EL (cell line): ENCODE measurements at places on chromosomes 11 and 22.

DNA sequence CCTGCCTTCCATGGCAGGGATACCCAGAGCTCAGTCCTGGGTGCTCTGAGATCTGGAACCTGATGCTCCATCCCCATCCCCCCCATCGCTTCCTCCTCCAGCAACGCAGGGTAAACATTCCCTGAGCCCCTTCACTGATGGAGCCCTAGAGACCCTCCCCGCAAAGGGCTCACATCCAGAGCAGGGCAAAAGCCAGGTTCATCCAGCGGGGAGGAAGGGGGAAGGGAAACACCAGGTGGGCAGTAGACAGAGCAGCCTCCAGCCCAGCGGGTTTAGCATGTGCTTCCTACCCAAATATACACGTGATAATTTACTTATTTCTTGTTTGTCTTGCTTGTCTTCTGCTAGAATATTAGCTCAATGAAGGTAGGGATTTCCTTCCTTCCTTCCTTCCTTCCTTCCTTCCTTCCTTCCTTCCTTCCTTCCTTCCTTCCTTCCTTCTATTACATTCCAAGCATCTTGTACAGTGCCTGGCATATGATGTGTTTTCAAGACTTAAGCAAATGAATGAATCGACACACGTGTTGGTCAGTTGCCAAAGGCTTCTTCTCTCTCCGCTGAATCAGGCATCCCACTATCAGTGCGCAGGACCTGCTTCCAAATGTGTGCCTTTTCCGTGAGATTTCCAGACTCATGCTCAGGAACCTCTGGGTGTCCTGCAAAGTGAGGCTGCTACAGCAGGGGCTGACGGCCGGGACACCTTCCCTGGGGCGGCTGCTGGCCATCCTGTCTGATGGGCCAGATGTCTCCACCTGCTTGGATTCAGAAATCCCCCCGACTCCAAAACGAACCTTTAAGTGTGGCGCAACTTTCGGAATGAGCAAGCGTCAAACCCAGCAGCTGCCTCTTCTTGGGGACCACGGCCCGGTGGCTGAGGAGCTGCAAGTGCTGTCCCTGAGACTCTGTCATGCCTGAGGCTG, 955.1 kb downstream of the BRD1 start:
- no peak for DNase-seq

GRCh38 chr22:21657360-21658032, 8.3 kb upstream of the PPIL2 start:
- peak; percentile 68 for DNase-seq

GRCh38 chr11:6745465-6746015, 26.2 kb downstream of the OR2AG2 start:
- no peak for DNase-seq

DNA sequence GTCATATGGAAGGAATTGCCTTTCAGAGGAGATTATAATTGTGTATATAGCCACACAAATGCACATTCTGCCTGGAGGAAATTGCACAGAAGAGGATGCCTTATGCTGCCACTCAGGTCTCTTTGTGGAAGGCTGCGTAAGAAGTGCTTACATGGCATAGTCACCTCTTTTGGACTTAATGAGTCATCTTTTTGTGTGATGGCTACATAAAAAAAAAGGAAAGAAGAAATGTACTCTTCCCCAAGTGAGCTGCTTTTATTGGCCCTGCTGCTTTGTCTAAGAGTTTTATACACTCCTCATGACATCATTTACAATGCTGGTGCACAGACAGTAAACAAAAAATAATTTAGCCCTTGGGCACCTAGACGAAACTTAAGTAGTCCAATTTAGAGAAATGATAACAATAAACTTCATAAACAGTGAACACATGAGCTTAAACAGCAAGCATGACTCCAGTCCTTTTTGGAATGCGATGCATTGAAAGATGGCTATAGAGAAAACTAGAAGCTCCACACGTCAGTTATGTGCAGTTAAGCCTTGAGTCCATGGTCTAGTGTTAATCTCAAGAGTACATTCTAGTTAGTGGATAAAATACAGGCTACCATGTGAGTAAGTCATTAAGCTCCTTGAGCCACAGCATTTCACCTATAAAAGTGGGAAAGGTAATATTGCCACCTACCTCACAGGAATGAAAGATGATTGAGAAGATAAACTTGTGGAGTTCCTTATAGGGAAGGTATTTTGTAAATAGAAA, 12.0 kb downstream of the CSTPP1 start:
- peak; percentile 84 for DNase-seq

- DNase-seq: no peak
These were observed 5.9 kb downstream of the SLC17A6 start for GRCh38 chr11:22344081-22344480.

DNA sequence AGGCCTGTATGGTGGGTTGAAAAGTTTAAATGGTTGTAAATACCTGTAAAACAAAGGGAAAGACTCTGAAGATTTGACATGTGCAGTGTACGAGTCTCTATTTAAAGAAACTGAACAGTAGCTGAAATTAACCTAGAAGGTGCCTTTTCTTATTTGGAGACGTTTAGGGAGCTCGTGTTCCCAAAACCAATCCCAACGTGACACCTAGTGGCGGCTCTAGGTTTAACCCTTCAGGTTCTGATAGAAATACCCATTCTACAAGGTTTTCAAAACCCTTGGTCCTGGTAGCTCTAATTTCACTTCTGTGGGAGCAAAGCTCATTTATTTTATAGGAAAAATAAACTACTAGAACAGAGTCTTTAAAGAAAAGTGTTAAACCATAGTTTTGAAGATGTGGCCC, 258.3 kb downstream of the LRRC4C start:
- peak; percentile 1 for DNase-seq

GRCh38 chr22:40586781-40587180, 49.7 kb downstream of the MRTFA start:
- DNase-seq: no peak

GRCh38 chr22:20175597-20175900, 24.7 kb upstream of the CCDC188 start:
- peak; percentile 14 for DNase-seq

- DNase-seq: no peak
These were observed 16.0 kb upstream of the TMA7B start for GRCh38 chr22:39943953-39944872.

DNA sequence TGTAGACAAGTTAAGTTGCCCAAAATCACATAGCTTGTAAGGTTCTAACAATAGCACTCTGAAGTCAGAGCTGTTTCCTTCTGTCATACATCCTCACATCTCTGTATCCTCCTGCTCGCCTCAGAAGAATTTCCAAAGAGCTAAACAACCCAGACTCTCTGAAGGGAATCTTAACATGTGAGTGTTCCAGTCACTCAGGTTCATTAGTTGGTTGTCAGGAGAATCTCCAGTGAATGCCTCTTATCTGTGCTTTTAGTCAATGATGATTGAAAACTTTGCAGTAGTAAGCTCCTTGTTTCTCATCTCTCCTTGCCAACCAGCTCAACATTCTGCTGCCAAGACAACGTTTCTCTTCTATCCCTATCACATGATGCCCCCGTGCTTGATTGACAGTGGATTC, 195.5 kb downstream of the C11orf91 start:
- DNase-seq: no peak

GRCh38 chr11:4626207-4627099, 10.8 kb upstream of the OR51D1 start:
- peak; percentile 73 for DNase-seq

GRCh38 chr11:13221722-13222121, 55.9 kb upstream of the BMAL1 start:
- DNase-seq: no peak

GRCh38 chr11:26245046-26245445, 86.9 kb upstream of the ANO3 start:
- no peak for DNase-seq

GRCh38 chr11:72144807-72145565, 9.5 kb downstream of the FOLR3 start:
- peak; percentile 98 for DNase-seq

DNA sequence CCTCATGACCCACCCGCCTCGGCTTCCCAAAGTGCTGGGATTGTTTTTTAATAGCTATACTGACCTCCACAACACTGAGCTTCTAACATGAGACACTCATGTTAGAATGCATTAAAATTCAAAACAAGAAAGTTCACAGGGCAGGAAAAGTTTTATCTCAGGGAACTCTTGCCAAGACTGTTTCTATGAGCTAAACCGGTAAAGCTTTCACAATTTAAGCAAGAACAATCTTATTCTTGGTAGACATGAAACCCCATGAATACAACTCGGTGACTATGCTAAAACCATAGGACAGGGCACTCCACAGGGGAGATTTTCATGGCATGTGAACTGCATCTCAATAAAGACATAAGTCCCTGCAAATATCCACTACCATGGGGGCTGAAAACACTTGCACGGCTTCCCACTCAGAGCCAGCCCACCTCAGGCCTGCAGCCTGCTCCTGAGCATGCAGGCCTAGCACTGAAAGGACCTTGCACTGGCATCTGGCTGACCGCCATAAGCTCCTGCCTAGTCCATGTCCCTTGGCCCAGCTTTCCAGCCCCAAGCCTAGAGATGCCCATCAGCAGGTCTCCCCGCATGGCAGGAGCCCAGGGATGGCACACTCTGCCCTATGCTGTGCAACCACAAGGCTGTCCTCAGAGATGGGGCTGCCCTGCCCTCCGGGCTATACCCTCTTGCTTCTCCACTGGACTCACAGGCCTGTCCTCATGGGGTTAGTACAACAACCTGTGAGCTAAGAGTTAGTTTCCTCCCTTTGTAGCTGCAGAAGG, 58.4 kb downstream of the DGCR2 start:
- no peak for DNase-seq

DNA sequence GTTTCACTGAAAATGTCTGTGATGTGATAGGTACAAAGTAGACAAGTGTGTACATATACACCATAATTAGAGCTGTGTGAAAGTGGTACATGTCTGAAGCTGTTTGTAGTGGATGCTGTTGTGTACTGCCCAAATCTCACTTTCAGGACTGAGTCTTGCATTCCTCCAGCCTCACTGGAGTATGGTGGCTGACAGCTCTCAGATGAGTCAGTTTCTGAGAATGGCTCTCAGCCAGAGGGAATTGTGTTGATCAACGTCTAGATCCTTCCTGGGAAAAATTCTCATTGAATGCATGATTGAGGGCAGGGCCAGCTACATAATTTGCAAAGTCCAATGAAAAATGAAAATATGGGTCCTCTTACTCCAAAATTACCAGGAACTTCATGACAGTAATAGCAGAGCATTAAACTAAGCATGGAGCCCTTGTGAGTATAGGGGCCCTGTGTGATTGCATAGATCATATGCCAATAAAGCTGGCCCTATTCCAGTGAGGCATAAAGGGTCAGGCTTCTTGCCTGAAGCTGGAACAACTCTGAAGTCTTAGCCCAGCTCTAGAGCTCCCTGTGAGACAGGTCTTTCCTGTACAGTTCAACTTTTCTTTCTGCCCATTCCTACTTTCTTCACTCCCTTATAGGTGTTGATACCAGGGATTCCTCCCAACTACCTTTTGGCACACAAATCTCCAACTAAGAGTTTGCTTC, 10.8 kb upstream of the CYP2R1 start:
- peak; percentile 68 for DNase-seq

DNA sequence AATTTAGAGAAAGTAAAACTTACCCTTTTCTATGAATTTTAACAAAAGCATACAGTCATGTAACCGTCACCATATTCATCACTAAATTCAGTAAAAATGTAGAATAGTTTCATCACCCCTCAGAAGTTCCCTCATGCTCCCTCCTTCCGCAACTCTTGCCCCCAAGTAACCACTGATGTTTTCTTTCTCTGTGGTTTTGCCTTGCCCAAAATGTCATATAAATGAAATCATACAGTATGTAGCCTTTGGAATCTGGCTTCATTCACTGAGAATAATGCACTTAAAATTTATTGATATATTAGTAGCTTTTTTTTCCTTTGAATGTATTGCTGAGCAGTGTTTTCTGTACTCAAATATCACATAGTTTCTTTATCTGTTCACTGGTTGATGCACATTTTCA, 60.1 kb downstream of the DCUN1D5 start:
- DNase-seq: peak; percentile 63

- DNase-seq: no peak
These were observed 4.4 kb downstream of the DUSP8 start for GRCh38 chr11:1567721-1568100.

DNA sequence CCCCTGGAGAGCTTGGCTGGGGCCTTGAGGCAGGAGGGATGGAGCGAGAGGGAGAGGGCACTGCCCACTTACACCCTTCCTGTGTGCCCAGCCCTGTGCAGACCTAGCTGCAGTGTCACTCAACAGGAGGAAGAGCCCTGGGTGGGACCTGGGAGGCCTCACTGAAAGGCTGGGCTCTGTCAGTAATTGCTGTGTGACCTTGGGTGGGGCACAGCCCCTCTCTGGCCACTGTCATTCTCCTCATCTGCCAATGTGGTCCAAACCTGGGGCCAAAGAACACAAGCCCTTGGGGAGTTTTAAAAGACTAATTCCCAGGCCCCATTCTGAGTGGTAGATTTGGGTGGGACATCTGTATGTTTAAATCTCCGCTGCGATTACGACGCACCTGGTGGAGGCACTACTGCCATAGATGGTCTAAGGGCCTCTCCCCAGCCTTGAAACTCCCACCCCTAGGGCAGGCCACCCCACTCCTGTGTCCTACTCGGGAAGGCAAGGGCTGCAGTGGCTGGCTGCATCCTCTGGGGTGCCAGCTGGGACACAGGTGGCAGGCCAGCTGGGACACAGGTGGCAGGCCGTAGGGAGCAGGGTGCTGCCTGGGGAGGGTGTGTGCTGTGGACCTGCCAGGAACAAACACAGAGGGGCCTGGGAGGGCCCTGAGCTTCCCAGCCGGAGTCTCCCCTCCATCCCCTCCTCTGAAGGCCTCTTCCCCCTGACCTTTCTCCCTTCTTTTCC, 12.3 kb upstream of the SOX10 start:
- no peak for DNase-seq

DNA sequence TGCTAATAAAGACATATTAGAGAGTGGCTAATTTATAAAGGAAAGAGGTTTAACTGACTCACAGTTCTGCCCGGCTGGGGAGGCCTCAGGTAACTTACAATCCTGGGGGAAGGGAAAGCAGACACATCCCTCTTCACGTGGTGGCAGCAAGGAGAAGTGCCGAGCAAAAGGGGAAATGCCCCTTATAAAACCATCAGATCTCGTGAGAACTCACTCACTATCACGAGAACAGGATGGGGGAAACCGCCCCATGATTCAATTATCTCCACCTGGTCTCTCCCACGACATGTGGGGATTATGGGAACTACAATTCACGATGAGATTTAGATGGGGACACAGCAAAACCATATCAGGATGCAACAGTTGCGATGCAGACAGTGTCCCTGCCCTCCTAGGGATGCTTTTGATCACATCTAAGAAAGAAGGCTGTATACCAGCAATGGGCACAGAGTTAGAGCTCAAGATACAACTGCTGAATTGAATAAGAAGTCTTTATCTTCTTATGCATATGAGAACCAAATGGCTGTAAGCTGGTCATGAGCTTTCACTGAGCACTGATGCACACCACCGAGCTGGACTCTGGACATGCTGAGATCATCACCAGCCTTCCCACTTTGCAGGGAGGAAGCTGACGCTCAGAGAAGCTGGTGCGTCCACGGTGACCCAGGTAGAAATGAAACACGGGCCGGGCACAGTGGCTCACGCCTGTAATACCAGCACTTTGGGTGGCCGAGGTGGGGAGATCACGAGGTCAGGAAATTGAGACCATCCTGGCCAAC, 255.2 kb downstream of the MN1 start:
- DNase-seq: no peak

- no peak for DNase-seq
These were observed 10.7 kb upstream of the FAM83F start for GRCh38 chr22:39984006-39984405.

GRCh38 chr22:17641269-17641668, 2.7 kb downstream of the BCL2L13 start:
- DNase-seq: no peak

- DNase-seq: peak; percentile 70
These were observed 21.0 kb downstream of the OTUB1 start for GRCh38 chr11:64007160-64007628.

GRCh38 chr11:124760806-124761205, 1.3 kb downstream of the ESAM start:
- DNase-seq: no peak
